NCI-H1105 (cell line): ENCODE measurements at places on chromosomes 4 and X.

- no peak for DNase-seq
Measured at GRCh38 chrX:109952050-109952449, 50.9 kb upstream of the TMEM164 start.

GRCh38 chr4:159344877-159345276, 242.0 kb downstream of the RAPGEF2 start:
- no peak for DNase-seq

DNA sequence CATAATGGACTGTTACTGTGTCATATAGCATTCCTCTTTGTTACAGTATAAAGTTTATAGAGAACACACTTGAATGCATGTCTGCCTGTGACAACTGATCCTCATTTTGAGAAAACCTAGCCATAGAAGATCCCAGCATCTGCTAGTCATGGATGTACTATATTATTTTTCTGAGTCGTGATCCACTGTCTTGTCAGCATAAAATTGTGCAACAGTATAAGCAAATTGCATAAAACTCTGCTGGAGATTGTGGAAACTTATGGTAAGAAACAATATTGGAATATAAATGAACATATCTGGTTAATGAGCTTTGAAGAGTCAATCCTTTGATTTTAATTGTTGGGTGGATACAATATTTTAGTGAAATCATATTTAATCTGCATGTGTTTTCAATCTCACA, 3.6 kb downstream of the NEIL3 start:
- DNase-seq, result no peak

DNA sequence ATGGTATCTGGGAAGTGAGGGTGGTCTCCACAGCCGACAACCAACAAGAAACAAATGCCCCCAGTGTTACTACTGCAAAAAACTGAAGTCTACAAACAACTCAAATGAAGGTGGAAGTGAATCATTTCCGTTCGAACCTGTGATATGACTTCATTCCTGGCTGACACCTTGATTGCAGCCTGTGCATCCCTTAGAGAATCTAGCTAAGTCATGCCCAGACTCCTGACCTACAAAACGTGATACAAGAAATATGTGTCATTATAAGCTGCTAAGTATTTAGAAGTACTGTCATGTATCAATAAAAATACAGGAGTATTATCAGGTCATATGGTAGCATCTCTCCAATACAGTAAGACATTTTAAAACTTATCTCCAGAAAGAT, 959.7 kb upstream of the LCORL start:
- DNase-seq, result no peak

- DNase-seq, result no peak
Measured at GRCh38 chr4:99841129-99841528, 24.5 kb downstream of the DAPP1 start.

DNA sequence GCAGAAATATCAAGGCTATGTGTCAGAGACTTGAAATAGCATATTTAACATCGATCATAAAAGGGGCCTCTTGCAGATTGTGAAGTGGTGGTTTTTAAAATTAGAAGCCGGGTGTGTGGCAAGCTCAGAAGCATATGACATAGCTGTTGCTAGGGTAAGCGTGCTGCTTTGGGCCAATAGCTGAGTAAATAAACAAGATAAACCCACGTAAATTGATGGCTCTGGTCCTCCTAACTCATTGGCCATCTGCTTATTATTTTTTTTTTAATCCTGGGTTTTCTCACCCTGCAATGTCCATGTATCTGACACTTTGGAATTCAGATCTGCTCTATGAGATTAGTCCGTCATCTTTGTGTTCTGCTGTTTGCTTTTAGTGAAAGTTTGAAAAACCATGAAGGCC, 32.6 kb upstream of the STOX2 start:
- no peak for DNase-seq

- DNase-seq, result no peak
Measured at GRCh38 chrX:55118574-55118973, 29.8 kb downstream of the PAGE2 start.

DNA sequence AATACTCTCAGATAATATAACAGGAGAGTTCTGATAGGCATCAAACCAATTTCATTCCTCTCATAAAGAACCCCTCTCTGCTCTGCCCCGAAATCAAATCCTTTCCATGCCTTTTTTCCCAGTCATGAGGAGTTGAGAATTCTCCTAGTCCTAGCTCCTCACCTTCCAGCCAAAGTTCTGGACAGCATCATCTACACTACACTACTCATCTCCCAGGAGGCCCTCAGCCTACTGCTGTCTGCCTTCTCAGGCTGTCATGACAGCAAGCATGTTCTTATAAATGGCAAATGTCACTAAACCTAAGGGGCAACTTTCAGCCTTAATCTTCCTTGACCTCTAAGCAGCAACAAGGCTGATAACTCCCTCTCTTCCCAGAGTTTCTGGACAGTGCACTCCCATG, 26.6 kb downstream of the MAPK10 start:
- no peak for DNase-seq

- no peak for DNase-seq
Measured at GRCh38 chr4:76250962-76251361, 559 bp upstream of the FAM47E start.

GRCh38 chrX:153649178-153649914, 2.3 kb downstream of the DUSP9 start:
- no peak for DNase-seq
